Neural progenitor cell (in vitro differentiated cells): ENCODE measurements at places on chromosomes 1 and 21. TPM values are rescaled to one million over a fixed set of nuclear protein-coding genes. Genes with fewer than 3 reads are reported as not detected.

The TMEM35B gene
- 17.7 and 28.8 TPM in 2 replicates for total RNA-seq

The DSTYK gene
- total RNA-seq: 12.1 and 13.0 TPM in 2 replicates

The HSD11B1 gene
- total RNA-seq: not detected in 2 replicates

DNA sequence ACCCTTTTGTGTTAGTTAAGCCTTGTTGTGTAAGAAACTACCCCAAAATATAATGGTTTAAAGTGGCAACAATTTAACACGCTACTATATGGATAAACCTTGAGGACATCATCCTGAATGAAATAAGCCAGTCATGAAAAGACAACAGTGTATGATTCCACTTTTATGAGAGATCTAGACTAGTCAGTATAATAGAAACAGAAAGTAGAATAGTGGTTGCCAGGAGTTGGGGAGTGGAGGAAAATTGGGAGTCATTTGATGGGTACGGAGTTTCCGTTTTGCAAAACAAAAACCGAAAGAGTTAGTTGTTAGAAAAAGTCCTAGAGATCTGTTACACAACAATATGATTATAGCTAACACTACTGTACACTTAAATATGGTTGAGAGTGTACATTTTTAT is 16.0 kb upstream of the CHIA start:
- DNase-seq: no peak

GRCh38 chr1:157004806-157005205 is 40.7 kb downstream of the ARHGEF11 start:
- DNase-seq: no peak

GRCh38 chr1:206521127-206521526 is 13.8 kb downstream of the RASSF5 start:
- no peak for DNase-seq

DNA sequence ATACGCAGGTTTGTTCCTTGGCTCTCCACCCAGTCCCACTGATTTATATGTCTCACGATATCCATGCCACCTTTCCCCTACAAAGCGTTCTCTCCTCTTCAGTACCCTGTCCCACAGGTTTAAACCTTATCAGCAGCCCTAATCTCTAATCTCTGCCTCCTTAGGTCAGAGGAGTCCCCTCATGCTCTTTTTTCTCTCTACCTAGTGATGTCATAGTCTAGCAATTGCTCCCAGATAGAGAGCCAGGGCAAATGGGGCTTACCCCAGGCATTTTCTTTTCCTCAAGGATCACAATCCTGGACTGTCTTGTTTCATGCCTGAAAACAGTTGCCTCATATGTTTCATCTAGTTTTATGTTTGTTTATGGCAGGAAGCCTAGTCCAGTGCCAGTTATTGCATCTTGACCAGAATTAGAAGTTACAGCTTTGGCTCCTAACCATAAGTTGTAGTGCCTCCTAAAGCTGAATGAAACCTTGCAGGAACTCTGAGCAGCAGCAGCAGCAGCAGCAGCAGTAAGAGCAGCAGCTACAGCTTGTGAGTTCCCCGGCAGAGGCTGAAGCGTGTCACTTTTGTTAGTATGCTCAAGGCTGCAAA is 26.7 kb upstream of the TP53BP2 start:
- peak; percentile 8 for DNase-seq

GRCh38 chr1:205563927-205564441 is 59.5 kb downstream of the CDK18 start:
- no peak for DNase-seq

- DNase-seq: peak; percentile 73
Observed at GRCh38 chr1:27416387-27417111, 24.1 kb downstream of the GPR3 start.

DNA sequence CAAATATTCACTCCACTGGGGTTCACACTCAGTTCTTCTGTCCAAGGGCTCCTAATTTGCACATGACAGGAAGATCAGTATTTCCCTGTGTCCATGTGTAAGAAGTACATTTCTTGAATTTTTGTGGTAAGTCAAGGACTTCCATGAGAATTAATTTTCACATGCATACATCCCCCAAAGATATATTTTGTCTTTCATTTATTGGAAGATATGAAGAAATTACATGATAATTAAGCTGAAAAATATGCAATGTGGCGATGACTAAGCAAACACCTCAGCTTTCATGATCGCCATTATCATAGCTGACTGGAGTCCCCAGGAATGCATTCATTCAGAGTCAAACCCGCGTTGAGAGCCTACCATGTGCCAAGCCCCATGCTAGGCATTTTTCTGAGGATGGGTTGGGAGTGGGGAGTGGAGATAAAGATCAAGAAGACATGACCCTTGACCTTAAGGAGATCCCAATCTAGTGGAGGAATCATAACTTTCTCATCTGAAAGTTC is 104.6 kb upstream of the F3 start:
- no peak for DNase-seq
